Epithelial cell of umbilical artery (primary cell): ENCODE measurements at places on chromosomes 12 and 14. TPM values are rescaled to one million over a fixed set of nuclear protein-coding genes. Genes with fewer than 3 reads are reported as not detected.

BIN2 gene
- not detected in 2 replicates for total RNA-seq

KICS2 gene
- total RNA-seq: 6.2 and 7.1 TPM in 2 replicates

TBC1D30 gene
- 20.8 and 30.2 TPM in 2 replicates for total RNA-seq

LRP1-AS gene
- total RNA-seq: not detected in 2 replicates

BEST3 gene
- total RNA-seq: not detected in 2 replicates

VEZT gene
- total RNA-seq: 66.6 and 69.0 TPM in 2 replicates

COL2A1 gene
- total RNA-seq: not detected in 2 replicates

OVCH1 gene
- total RNA-seq: not detected in 2 replicates

PIWIL1 gene
- not detected in 2 replicates for total RNA-seq

KRT71 gene
- not detected in 2 replicates for total RNA-seq

TMEM30B gene
- under 0.01 TPM in 2 replicates for total RNA-seq

PYGL gene
- total RNA-seq: 77.6 and 78.1 TPM in 2 replicates

CLEC12A gene
- not detected in 2 replicates for total RNA-seq

VRTN gene
- total RNA-seq: not detected in 2 replicates

GNB3 gene
- total RNA-seq: 0.65 and 1.4 TPM in 2 replicates

AICDA gene
- not detected in 2 replicates for total RNA-seq

GDF3 gene
- total RNA-seq: 0.15 TPM in 1 of 2 replicates, not detected in the other

DPPA3 gene
- not detected in 2 replicates for total RNA-seq

PRB2 gene
- not detected in 2 replicates for total RNA-seq

LLPH gene
- total RNA-seq: 3.9 and 5.0 TPM in 2 replicates
